T-helper 17 cell (primary cell): ENCODE measurements at places on chromosomes 4 and X.

GRCh38 chr4:105191621-105192210 lies 45.0 kb downstream of the TET2 start:
- DNase-seq, result no peak

- no peak for DNase-seq
These were observed 770 bp upstream of the TIGD2 start for GRCh38 chr4:89110541-89110985.

DNA sequence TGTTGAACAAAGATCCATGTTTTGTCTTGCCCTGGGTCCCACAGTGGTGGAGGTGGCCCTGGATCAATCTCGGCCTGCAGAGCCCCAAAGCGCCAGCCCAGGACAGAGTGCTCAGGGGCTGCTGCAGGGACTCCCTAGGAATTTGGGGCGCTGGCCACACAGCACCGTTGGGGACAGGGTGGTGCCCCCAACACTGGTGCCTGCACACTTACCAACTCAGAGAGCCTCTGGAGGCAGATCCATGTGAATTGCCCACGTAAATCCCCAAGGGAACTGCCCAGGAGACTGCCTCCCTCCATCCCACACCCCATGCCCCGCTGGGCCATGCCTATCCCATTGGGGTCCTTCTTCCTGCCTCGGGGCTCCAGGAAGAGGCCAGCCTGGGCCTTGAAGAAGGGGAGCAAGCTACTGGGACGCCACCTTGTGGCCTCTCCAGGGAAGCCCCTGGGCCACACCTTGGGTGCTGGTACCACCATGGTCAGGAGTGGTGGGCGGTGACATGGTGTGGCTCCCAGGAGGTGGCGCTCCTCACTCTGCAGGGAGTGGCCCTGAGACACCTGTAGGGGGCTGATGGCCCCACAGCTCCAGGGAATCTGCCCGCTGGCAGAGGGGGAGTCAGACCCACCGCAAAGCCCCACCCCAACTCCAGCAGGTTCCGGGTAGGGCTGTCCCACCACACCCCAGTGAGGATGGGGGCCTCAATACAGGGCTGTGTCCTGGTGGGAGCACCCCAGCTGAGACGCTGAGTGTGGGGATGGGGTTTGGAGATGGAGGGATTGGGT lies 22.8 kb downstream of the CFAP99 start:
- peak; percentile 52 for DNase-seq

GRCh38 chrX:5829060-5829459 lies 399.6 kb downstream of the NLGN4X start:
- no peak for DNase-seq

GRCh38 chr4:184380707-184381106 lies 93.6 kb downstream of the IRF2 start:
- no peak for DNase-seq

DNA sequence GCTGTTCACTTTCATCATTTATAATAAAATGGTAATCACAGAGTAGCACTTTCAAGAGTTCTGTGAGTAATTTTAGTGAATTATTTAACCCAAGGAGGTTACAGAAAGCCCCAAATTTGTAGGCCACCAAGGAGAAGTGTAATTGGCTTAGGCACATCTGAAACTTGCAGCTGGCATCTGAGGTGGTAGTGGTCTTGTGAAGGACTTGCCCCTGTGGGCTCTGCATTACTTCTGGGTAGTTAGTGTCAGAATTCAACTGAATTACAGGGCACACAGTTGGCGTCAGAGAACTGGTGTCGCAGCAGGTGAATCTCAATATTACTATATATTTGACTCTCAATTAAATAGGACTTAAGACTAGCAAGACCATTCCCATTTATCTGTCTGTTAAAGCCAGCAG lies 36.9 kb downstream of the GPR174 start:
- no peak for DNase-seq

GRCh38 chr4:2954358-2955185 lies 8.6 kb downstream of the NOP14 start:
- DNase-seq, result no peak

- no peak for DNase-seq
These were observed 99.4 kb upstream of the PGRMC2 start for GRCh38 chr4:128386761-128387599.
